ENCODE measurements at places on chromosomes 1 and 21.

DNA sequence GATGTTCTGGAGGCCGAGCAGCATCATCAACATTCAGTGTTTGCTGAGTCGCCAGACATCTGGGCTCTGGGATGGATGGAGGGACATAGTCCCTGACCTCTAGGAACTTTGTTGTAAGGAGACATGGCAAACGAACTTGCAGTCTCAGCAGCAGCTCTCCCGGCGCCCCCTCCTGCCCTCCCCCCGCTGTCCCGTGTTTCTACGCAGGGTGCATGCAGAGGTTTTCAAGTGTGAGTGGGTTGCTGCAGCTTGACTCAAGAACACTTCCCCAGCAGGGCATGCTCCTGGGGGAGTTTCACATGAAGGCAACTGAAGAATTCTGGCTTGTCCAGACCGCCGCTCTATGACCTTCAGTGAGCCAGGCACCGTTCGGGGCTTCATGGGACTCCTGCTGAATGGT, 121.9 kb downstream of the CAMTA1 start:
- peaks cover 5% of the 10 kb centered on the region for H3K36me3 ChIP-seq
- no peak overlapping the region for H3K4me3 ChIP-seq
- H3K4me1 ChIP-seq, result peaks cover 21% of the 10 kb centered on the region
- peaks cover 5% of the 10 kb centered on the region for H3K27me3 ChIP-seq
- no peak for DNase-seq

- H3K27me3 ChIP-seq, result peaks cover 2% of the 10 kb centered on the region
- H3K4me1 ChIP-seq, result peaks cover 6% of the 10 kb centered on the region
- DNase-seq, result no peak
- no peak overlapping the region for H3K4me3 ChIP-seq
These were observed 514.7 kb downstream of the NUF2 start for GRCh38 chr1:163836481-163836880.

GRCh38 chr1:85708829-85709227, 595 bp upstream of the ZNHIT6 start:
- H3K36me3 ChIP-seq, result no peaks in the 10 kb centered on the region
- H3K4me1 ChIP-seq, result no peaks in the 10 kb centered on the region
- no peak overlapping the region for H3K4me3 ChIP-seq

DNA sequence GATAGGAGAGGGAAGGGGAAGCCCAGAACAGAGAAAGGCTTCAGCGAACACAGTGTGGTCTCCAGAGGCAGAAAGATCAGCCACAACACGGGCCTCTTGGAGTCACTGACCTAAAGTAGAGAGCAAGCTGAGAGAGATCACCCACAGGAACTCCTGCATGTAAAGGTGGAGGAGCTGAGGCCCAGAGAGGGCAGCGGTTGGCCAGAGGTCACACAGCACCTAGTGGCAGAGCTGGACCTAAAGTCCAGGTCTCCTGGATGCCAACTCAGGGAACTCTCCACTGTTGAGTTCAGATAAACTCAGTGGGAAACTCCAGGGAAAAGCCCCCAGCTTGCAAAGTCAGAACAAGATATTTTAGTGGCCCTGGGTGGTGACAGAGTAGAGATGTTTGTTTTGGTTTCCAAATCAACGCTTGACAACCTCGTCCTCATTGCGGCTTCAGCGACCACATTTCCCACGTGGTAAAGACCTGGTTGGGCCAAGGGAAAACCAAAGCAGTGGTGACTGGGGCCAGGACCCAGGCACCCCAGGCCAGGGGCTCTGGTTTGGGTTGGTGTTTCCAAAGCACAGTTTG, 4.6 kb downstream of the IFFO2 start:
- peak overlapping the region; percentile 94 for H3K4me3 ChIP-seq
- peak overlapping the region; percentile 96 for H3K27ac ChIP-seq
- H3K4me1 ChIP-seq, result peaks cover 56% of the 10 kb centered on the region
- no peaks in the 10 kb centered on the region for H3K36me3 ChIP-seq

GRCh38 chr1:201888282-201889089, at the start of gene SHISA4:
Gene SHISA4, plus strand, starts transcription at chr1:201888898. Its CDS starts 97 bp downstream, at chr1:201888995.
- peak within 1 kb of the TSS; percentile 82 for H3K4me3 ChIP-seq
- H3K36me3 ChIP-seq, result no peaks in the 10 kb centered on the region
- peak within 1 kb of the TSS; percentile 6 for H3K27ac ChIP-seq
- DNase-seq, result peak; percentile 28
- H3K4me1 ChIP-seq, result peaks cover 8% of the 10 kb centered on the region
- peaks cover 11% of the 10 kb centered on the region for H3K27me3 ChIP-seq

- peaks cover 19% of the 10 kb centered on the region for H3K27me3 ChIP-seq
- no peak for DNase-seq
- peaks cover 4% of the 10 kb centered on the region for H3K36me3 ChIP-seq
- H3K4me3 ChIP-seq, result peak overlapping the region; percentile 76
- peaks cover 5% of the 10 kb centered on the region for H3K4me1 ChIP-seq
These were observed 1.8 kb upstream of the CSMD2 start for GRCh38 chr1:34166625-34167361.

DNA sequence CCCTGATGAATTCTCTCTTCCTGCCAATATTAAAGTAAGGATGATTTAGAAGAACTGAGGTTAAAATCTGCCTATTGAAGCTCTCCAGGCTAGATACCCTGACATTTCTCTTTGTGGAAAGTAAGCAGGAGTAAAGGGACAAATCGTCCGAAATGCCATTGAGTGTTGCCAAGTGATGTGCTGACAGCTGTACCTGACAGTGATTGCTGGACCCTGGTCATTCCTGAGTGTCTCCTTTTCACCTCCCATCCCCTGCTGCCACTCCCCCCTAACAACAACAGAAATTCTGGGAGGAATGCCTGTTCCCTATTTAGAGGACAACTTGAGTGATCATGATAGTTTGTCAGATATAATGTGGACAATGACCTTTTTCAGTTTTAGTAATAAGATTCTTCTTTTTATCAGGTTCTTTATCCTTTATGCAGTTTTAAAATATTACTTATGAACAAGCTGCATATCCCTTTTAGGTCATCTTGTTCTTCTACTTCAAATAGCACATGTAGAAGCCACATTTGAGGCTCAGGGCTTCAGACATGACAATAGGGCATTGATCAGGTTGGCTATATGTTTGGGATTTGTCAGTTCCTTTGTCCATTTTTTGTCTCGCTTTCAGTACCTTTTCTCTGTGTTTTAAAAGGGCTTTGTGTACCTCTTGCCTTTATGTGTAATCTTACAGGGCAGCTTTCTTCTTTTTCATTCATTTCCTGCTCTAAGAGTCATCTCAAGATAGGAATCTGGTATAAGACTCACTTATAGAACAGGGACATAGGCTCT, 56.0 kb downstream of the ITSN1 start:
- no peaks in the 10 kb centered on the region for H3K36me3 ChIP-seq
- peaks cover 7% of the 10 kb centered on the region for H3K4me1 ChIP-seq
- no peaks in the 10 kb centered on the region for H3K27me3 ChIP-seq
- DNase-seq, result no peak
- H3K4me3 ChIP-seq, result no peak overlapping the region
- H3K27ac ChIP-seq, result no peak overlapping the region

DNA sequence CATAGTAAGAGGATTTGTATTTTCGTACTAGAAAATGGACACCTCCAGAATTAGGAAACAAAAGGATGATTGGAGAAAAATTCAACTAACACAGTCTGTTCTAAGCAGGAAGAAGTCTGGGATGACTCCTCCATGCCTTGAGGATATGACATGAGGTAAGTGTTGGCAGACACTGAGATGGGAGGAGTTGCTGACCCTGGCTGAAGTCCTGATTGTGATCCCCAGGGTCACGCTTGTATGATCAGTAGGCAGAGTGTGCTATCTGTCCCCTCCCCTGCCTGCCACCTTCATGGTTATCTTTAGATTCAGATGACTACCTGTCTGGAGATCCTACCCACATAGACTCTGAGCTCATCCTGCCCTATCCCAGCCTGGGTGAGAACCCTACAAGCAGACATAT, 249.1 kb downstream of the C1orf94 start:
- H3K36me3 ChIP-seq, result no peaks in the 10 kb centered on the region
- no peaks in the 10 kb centered on the region for H3K27me3 ChIP-seq
- H3K27ac ChIP-seq, result no peak overlapping the region
- no peak overlapping the region for H3K4me3 ChIP-seq

DNA sequence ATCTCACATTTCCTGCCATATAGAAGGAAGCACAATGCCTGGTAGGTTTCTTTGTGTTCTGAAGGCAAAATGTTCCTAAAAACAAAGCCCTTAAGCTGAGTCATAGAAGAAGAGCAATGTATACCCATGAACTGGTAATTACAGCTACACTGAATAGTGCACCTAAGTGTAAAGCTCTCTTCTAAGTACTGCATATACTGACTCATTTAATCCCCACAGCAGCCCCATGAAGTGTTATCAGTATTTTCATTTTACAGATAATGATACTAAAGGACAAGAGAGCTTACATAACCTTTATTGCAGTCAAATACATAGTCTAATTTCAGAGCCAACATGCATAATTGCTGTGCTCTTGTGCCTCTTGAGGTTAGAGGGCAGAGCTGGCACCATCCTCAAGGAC, 239.9 kb downstream of the DPYD start:
- peaks cover 2% of the 10 kb centered on the region for H3K36me3 ChIP-seq
- H3K27me3 ChIP-seq, result no peaks in the 10 kb centered on the region
- no peak overlapping the region for H3K4me3 ChIP-seq

GRCh38 chr1:201696217-201696761, 132.7 kb upstream of the IPO9 start:
- H3K4me3 ChIP-seq, result peak overlapping the region; percentile 48
- no peaks in the 10 kb centered on the region for H3K36me3 ChIP-seq
- H3K4me1 ChIP-seq, result peaks cover 48% of the 10 kb centered on the region
- H3K27ac ChIP-seq, result peak overlapping the region; percentile 96
- peaks cover 20% of the 10 kb centered on the region for H3K27me3 ChIP-seq
- DNase-seq, result peak; percentile 10

Data from glutamatergic neuron (in vitro differentiated cells).